ENCODE measurements at places on chromosomes 1 and 21.

DNA sequence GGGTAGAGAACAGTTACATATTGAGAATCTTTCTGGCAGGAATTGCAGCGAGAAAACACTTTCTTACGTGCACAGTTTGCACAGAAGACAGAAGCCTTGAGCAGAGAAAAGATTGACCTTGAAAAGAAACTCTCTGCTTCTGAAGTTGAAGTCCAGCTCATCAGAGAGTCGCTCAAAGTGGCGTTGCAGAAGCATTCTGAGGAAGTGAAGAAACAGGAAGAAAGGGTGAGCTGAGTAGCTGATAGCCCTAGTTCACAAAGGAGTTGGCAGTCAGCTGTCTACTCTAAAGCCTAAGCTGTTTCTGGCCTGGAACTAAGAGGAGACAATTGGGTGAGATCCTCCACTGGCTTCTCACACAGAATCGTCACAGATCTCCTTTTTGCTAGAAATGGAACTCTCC lies 20.3 kb upstream of the SH3BGRL3 start:
- DNase-seq: no peak

- no peak for DNase-seq
Measured at GRCh38 chr1:221783936-221784335, 42.0 kb upstream of the DUSP10 start.

- DNase-seq: no peak
Measured at GRCh38 chr21:25682382-25682781, 43.3 kb downstream of the JAM2 start.

DNA sequence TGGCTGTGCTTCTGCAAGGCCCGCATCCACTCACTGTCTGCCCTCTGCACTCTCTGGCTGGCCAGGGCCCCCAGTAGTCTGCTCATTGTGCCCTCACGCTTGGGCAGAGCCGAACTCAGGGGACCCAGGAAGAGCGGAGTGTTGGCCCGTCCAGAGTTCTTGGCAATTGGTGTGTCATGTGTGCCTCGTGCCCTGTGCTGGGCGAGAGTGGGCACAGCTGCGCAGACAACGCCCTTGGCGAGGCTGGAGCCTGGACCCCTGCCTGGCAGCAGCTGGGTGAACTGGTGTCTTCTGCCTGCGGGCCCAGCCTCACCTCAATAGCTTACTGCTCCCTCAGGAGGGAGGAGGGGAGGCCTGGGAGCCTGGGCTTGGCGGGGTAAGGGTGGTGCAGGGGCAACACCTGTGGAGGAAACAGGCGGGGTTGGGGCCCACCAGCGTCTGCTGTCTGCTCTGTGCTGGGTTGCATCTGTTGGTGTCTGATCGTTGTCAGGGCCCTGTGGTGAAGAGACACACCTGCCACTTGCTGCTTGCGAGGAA lies 2.1 kb downstream of the GUK1 start:
- DNase-seq: no peak

DNA sequence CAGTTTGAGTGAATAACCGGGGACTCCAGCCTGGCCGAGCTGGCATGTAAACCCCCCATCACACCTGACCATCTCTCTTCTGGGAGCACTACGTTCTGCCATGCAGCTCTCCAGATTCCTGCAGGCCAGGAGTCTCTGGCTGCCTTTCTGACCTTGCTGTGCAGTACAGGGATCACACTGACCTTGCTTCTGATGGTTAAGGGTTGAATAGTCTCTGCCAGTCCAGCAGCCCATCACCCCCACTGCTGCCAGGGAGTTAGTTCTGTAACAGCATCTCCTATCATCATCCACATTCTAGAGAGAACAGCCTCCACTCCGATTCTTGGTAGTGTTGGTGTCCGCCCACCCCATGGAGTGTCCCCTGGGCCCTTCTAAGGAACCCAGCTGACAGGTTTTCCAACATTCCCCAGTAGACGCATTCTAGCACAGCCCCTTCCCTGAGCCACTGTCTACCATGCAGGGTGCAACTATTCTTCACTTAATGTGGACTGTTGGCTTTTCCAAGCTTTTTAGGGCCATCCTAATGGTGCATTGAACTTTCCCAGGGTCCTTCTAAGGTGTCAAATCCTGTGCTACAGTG lies 109.8 kb downstream of the RIPK4 start:
- no peak for DNase-seq

DNA sequence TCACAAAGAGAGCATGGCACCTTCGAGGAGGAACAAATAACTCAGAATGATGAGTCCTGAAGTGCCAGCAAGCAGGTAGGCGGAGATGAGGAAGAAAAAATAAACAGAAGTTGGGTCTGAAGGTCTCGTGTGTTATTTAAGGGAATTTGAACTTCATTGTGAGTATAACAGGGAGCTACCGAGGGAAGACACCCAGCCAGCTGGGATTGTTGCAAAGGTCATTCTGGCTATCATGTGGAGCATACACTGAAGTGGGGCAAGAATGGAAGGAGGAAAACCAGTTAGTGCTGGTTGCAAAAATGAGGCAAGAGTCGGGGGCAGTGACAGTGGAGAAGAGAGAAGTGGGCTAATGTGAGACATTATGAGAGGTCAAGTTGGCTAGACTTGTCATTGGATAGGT lies 53.6 kb upstream of the RAP1A start:
- DNase-seq: no peak

DNA sequence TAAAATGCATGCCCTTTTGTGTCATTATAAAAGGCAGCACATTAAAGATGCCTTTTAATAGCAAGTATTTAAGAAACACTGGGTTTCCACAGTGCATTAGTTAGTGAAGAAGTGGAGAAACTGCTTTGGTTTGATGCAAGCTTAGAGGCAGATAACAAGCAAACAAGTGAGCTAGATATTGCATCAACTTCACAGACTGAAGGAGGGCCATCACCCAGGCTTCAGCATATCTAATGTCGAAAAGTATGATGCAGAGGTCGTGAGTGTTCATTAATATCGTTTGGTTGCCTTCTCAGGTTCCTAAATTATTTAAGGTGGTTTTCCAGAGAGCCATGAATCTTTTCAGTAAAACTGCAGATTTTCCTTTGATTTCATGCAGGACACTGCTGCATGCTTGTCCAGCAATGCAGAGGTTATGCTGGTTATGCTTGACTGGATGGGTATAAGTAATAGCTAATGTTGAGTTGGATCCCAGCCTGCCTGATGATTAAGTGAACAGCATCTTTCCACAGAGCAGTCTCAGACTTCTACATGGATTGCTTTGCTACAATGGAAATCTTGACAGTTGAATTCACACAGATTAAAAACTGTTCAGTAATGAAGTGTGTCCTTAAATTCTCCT lies 69.7 kb upstream of the IPO9 start:
- DNase-seq: no peak
